ENCODE measurements at places on chromosomes 2 and 18. TPM values are rescaled to one million over a fixed set of nuclear protein-coding genes. Genes with fewer than 3 reads are reported as not detected.

DNA sequence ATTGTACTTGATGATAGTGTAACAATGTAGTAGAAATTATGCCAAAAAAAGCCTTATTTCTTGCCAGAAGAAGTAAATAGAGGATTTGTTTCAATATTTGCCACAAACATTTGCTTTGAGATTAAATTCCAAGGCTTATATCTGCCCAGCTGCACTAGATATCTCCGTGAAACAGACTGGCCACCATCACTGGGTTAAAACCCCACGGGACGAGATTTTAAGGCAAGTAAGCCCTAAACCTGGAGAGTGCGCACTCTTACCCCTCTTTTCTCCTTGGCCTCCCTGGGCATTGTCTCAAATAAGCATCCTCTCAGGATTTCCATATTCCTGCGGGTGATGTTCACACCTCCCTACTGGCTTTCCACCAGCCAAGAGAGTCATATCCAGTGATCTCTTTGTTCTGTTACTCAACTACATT lies 334.4 kb downstream of the AGPS start:
- no peaks in the 10 kb centered on the region for H3K36me3 ChIP-seq
- H3K4me3 ChIP-seq: no peak overlapping the region
- 0 out of 2 replicates have a peak, but pooled peaks cover 2% of the 10 kb centered on the region for H3K4me1 ChIP-seq
- no peak overlapping the region for H3K27ac ChIP-seq

DNA sequence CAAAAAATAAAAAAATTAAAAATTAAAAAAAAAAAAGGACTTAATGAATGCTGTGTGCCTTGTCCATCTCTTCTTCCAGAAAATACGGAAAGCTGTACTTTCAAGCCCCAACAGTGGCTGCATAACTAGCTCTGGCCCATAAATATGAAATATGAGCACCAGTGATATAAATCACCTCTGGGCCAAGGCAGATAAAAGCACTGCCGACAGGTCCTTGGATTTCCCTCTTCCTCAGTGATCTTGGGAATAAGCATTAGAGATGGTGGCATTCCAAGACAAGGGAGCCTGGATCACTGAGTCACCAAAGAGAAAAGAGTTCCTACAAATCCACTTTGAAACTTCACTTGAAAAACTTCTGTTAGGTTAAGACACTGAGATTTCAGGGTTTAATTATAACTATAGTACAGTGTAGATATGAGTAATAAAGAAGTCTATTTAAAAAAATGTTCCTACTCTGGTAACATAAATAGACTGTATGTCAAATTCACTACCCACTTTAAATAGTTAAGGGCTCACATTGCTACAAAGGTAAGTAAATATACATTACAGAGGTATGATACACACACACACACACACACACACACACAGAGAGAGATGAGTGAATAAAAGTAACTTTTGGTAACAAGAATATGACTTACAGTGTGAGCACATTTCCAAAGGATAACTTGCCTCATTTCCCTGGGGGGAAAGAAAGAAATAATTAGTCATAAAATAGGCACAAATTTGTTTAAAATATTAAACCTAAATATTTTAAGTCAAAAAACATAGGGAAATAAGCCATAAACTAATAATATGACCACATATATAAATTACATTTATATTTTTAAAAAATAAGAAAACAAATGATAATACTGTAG lies 35.6 kb downstream of the PPP3R1 start:
- H3K27me3 ChIP-seq: no peaks in the 10 kb centered on the region
- no peak overlapping the region for H3K27ac ChIP-seq
- DNase-seq: no peak

- peaks cover 55% of the 10 kb centered on the region for H3K4me1 ChIP-seq
- no peaks in the 10 kb centered on the region for H3K36me3 ChIP-seq
- no peaks in the 10 kb centered on the region for H3K27me3 ChIP-seq
- peak overlapping the region; percentile 95 for H3K4me3 ChIP-seq
- peak; percentile 84 for DNase-seq
Measured at GRCh38 chr2:223944166-223944702, 901 bp downstream of the WDFY1 start.

DNA sequence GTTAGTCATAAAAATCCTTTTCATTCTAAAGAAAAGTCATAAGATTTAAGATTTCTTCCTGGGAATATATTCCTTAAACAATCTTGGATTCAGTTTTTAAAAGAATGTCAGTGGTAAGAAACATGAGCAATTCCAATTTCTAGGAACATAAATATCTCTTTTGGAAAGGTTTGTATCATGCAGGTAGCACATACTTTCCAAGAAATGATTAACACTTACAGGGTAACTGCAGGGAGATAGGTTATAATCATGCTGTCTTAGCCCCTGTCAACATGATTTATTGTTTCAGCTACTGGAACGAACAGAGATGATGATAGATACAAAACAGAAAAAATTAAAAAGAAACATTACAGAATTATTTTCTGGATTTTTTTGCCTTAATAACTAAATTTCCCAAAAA lies 1537.7 kb downstream of the LRP1B start:
- H3K4me1 ChIP-seq: no peaks in the 10 kb centered on the region
- H3K27ac ChIP-seq: no peak overlapping the region
- no peaks in the 10 kb centered on the region for H3K27me3 ChIP-seq
- no peak overlapping the region for H3K4me3 ChIP-seq
- H3K36me3 ChIP-seq: no peaks in the 10 kb centered on the region
- DNase-seq: no peak

GRCh38 chr18:513826-514530 lies 13.5 kb upstream of the COLEC12 start:
- H3K4me3 ChIP-seq: no peak overlapping the region
- H3K36me3 ChIP-seq: no peaks in the 10 kb centered on the region
- DNase-seq: no peak
- no peaks in the 10 kb centered on the region for H3K27me3 ChIP-seq
- no peak overlapping the region for H3K27ac ChIP-seq

DNA sequence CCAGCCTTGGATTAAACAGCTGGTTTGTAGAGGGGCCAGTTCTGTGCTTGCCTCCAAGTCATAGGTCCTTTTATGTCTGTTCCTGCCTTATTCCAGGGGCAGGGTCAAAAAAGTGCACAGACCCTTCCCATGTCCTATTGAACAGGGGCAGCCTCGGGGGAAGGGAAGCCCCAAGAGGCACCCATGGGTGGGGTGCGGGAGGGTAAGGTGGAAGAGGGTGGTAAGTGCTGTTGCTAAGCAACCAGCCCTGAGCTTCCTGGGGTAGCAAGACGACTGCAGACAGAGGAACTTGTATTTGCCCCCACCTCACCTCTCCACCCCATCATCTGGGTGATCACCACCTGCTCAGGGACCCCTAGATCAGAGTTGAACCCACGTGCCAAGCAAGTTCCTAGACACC lies 7.7 kb downstream of the DNMT3A start:
- H3K4me3 ChIP-seq: 0 out of 2 replicates have a peak overlapping the region, but pooled peaks have one; percentile 32
- H3K27ac ChIP-seq: no peak overlapping the region
- no peaks in the 10 kb centered on the region for H3K36me3 ChIP-seq
- DNase-seq: no peak
- H3K27me3 ChIP-seq: no peaks in the 10 kb centered on the region
- peaks cover 41% of the 10 kb centered on the region for H3K4me1 ChIP-seq

- no peaks in the 10 kb centered on the region for H3K4me1 ChIP-seq
- H3K36me3 ChIP-seq: no peaks in the 10 kb centered on the region
- no peaks in the 10 kb centered on the region for H3K27me3 ChIP-seq
- DNase-seq: no peak
- H3K4me3 ChIP-seq: no peak overlapping the region
Measured at GRCh38 chr2:109005686-109006204, 16.7 kb upstream of the EDAR start.

The ZCCHC2 gene
- 14.4 TPM for total RNA-seq

The EML6 gene
- 6.2 TPM for total RNA-seq

The ESPNL gene
- total RNA-seq: 4.3 TPM

The CPO gene
- not detected for total RNA-seq

The GMCL1 gene
- 27.3 TPM for total RNA-seq

The RTKN gene
- total RNA-seq: 50.0 TPM

The ZNF396 gene
- 0.85 TPM for total RNA-seq

Data from GM23338 (cell line).